ENCODE measurements at places on chromosomes 4 and X.
A peak's percentile ranks its signal among the peaks of the same experiment; 100 is the strongest.

DNA sequence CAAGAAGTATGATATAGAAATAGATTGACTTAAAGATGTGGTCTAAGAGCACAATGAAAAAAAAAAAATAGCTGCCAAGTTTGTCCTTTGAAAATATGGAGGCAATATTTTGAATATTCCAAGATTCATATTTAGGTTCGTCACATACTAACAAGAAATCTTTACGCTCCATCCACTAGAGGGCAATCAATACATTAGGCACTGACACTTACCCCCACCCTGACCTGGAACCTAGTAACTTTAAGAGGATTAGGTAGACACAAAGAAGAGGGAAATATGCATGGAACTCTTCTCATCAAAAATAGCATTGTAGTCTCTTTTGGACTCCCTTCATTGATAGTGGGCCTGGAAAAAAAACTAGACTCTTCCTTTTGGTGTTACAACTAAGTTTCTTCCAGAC is 1108.1 kb downstream of the PCDH19 start:
- DNase-seq = no peak

DNA sequence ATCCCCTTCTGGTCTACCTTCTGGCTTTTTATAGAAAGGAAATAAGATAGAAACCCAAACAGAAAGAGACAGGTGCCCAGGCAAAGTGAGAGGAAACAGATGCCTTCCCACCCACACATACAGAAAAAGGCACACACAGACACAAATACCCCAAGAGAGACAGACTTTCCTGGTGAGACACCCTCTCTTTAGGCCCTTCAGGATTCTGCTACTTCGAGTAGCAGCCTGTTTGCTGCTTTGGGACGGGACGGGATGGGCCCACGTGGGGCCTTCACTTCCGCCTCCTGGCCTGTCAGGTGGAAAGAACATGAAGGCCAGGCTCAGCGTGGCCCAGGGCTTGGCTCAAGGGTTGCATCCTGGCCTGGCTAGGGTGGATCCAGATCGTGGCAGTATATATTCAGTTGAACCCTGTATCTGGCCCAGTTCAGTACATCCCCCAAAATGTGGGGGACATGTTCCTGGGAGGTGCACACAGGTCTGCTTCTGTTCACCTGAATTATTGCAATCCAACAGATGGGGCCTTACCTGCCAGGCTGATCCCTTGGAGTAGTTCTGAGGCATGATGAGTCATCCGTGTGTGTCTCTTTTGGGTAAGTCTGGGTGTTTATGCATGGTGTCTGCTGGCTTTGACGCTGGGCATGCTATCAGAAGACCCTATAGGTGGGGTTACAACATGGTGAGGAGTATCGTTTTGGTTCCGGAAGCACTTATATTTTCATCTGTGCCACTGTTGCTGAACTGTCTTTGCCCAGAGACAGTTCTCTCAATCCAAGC is 2.4 kb downstream of the ZNF275 start:
- no peak for DNase-seq

GRCh38 chr4:47619691-47620090 is 134.6 kb downstream of the ATP10D start:
- no peak for DNase-seq

GRCh38 chr4:83392562-83392961 is 57.9 kb upstream of the HPSE start:
- no peak for DNase-seq

DNA sequence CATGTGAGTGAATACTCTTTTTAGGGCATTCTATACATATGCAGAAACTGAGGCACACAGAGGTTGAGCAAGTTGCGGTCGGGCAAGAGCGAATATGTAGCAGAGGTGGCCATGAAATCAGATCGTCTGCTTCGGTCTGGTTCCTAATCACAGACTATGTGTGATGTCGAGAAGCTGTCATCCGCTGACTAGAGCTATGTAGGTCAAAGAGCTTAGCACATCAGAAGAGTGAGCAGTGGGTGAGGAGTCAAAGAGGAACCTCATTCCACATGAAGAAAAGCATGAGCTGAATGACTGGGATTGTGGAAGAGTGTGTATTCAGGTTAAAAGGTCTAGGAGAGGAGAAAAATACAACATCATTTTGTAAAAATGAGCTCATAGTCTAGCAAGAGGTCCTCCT is 19.0 kb downstream of the GAB3 start:
- DNase-seq = no peak

DNA sequence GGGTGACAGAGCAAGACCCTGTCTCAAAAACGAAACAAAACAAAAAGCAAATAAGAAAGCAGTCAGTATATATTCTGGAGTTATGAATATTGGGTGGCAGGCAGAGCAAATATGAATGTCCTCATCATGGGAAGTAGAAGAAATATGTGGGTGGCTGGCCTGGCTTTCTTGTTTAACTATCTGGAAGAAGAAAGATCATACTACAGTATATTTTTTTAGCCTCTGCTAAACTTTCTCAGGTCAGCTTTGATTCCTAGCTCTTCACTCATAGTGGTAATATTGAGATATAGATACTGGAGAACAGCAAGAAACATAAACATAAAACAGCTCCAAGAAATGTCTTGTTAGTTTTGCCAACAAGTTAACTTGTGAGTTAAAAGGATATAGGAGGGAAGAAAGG is 192.5 kb downstream of the SOWAHB start:
- DNase-seq = no peak

DNA sequence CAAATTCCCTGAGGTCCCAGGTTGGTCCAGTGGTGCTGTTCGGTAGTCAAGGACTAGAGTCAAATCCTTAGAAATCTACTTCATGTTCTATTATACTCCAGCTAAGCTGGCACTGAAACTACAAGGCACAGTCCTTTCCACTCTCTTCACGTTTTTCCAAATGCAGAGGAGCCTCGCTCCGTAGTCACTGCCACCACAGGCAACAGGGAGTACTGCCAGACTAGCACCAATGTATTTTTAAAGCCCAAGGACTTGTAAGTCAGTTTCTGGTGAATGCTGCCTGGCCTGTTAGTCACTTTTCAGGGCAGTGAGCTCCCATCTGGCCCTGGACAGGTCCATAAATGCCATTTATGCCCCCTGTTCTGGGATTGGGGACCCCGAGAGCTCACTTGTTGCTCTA is 323.5 kb downstream of the FAM47A start:
- no peak for DNase-seq

DNA sequence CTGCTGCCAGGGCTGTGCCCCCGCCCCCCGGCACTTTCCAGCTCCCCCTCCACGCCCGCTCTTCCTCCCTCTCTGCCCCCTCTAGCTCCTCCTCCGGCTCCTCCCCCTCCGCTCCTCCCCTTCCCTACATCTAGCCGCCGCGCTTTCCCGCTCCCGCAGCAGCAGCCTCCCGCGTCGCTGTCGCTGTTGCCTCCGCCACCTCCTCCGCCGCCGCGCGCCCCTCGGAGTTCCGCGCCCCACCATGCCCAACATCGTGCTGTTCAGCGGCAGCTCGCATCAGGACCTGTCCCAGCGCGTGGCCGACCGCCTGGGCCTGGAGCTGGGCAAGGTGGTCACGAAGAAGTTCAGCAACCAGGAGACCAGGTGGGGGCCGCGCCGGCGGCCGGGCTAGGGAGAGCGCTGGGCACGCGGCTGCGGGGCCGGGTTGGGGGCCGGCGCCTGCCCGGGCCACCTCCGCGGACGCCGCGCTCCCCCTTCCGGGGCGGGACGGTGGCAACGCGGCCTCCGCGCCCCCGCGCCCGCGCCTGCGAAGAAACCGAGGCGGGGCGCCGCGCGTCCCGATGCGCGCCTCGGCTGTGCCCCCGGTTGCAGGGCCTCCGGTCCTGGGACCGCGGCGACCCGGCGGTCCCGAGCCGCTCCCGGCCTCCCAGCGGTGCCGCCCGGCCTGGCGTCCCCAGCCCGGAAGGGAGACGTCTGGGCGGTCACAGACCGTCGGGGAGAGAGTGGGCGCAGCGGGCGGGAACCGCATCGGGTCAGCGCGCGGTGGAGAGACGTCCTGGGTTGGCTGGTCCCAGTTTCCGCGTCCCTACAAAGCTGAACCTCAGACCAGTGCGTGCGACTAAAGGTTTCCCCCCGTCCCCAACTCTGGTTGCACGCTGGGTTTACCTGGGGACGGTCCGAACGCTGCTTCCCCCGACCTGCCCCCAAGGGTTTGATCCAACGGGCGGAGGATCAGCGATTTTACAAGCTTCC is at the start of gene PRPS2:
PRPS2 (plus strand) TSS at position 156 of the 972 bp plus-strand sequence; CDS start at position 242, 86 bp downstream.
- DNase-seq = peak; percentile 68

DNA sequence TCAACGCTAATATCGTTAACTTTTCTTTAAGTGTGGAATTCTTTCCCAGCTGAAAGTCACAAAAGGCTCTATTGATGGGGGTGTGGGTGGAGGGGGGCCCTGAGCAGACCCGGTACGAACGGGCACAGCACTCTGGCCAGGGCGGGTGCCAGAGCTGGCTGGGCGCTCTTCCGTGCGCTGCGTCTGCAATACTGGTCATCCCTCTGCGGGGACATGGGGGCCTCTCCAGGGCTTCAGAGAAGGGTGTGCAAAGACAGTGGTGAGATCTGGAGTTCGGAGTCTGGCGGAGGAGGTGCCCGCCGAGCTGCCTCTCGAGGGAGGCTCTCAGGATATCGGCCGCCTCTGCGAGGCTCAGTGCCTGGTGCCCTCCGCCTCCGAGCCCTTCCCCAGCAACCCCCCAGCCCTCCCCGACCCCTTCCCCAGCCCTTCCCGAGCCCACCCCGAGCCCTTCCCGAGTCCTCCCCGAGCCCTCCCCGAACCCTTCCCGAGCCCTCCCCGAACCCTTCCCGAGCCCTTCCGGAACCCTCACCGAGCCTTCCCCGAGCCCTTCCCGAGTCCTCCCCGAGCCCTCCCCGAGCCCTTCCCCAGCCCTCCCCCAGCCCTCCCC is 34.3 kb downstream of the FGFRL1 start:
- DNase-seq = no peak

- DNase-seq = no peak
Observed at GRCh38 chr4:40185830-40186664, 10.8 kb upstream of the RHOH start.

- DNase-seq = no peak
Observed at GRCh38 chr4:102061133-102061532, 270.6 kb downstream of the BANK1 start.

DNA sequence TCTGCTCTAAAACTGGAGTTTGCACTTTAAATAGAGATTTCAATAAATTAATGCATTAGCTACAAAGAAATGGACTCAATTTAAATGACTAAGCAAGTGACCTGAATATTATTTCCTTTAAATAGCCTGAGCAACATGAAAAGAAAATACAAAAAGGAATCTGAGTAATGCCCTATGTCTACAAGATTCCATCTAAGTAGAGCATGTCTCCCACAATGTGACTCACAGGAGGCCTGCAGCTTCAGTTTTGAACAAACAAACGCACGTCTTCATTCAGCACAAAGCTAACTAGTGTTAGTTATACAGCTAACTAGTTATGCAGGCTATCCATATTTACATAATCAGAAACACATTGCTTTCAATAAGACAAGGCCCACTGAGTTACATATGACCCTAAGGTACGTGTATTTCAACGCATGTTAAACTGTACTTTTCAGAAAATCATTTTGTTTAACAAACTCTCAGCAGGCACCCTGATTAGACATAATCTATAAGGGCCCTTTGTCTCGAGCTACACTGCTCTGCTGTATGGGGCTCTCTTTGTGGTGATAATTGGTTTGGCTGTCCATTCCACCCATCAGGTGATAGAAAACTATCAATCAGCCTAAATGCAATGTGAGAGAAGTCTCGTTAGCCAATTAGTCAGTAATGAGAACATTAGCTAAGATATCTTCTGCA is 116.5 kb downstream of the MAML3 start:
- no peak for DNase-seq

DNA sequence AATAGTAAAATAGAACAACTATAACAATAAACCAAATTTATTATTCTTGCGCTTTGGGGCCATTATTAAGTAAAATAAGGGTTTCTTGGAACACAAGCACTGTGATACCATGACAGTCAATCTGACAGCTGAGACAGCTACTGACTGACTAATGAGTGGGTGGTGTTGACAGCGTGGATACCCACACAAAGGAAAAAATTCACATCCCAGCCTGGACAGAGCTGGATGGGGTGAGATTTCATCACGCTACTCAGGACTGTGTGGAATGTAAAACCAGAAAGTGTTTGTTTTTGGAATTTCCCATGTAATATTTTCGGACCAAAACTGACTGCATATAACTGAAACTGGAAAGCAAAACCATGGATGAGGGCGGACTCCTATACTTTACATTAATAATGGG is 48.8 kb downstream of the IGFBP7 start:
- no peak for DNase-seq

GRCh38 chr4:129453524-129454200 is 357.7 kb downstream of the C4orf33 start:
- no peak for DNase-seq

DNA sequence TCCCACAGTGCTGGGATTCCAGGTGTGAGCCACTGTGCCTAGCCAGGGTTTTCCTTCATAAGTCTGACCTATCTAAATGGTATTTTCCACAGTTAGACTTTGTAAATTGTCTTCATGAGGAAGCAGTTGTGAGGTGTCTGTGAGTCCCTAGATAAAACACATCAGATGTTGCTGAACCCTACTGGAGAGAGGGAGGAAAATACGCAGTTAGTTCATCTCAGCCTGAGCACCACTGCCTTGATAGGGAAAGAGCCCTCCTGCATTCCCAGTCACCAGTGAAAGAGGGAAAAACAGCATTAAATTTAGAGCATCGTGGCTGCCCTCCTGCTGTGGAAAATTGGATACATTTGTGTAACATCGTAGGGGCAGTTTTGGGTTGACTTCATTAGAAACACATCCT is 31.7 kb upstream of the CLDN34 start:
- no peak for DNase-seq

GRCh38 chrX:48694776-48695533 is 1.6 kb upstream of the SUV39H1 start:
- DNase-seq = no peak

DNA sequence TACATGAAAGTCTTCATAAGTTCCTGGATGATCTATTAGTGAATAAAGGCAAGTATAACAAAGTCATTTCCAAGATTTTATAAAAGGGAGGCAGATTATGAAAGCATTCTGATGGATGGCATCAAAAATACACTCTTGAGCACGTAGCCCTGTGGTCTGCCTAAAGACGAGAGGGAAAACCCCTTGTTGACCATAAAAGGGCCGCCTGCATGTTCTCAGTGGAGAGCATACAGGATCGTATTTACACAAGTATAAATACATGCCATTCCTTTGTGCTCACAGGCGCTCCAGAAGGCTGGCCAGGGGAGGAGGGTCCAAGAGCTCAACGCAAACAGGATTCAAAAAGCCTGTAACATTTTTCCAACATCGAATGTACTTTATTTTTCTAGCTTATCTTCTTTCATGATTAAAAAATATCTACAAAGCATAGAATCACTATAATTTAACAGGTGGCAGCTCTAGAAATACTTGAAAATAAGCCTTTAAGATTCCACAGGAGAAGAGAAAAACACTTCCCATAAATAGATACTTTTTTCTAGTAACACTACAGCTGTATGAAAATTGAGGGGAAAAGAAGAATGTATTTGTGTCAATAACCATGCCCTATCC is 29.6 kb downstream of the PDGFC start:
- DNase-seq = no peak

GRCh38 chr4:91914176-91914804 is 389.5 kb upstream of the GRID2 start:
- DNase-seq = no peak

GRCh38 chr4:48025005-48025404 is 8.4 kb downstream of the NIPAL1 start:
- no peak for DNase-seq

GRCh38 chr4:183591301-183591700 is 67.7 kb downstream of the RWDD4 start:
- no peak for DNase-seq

Data from activated CD4-positive, alpha-beta T cell treated with anti-CD3 and anti-CD28 coated beads, Interleukin-2, amount 50 U/mL, for 1 hour (primary cell).